Liver (tissue), 10 donors: ENCODE measurements at places on chromosomes 5 and 9. TPM values are rescaled to one million over a fixed set of nuclear protein-coding genes. Genes with fewer than 3 reads are reported as not detected.

The STING1 gene
- 10.1 TPM for total RNA-seq

The CTSV gene
- total RNA-seq, result 0.17 TPM

DNA sequence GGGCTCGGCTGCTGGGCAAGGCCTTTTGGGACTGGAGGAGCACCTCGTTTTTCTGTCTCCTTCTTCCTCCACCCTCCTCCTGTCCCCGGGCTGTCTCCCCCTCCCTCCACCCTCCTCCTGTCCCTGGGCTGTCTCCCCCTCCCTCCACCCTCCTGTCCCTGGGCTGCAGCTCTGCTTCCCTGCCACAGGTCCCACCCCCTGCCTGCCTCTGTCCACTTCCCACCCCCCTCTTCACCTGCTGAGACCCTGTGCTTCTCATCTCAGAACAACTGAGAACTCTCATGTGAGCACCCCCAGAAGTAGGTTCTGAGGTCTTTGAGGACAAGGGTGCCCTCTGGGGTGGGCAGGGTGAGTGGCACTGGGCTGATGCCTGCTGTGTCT, 5.8 kb upstream of the TOR4A start:
- DNase-seq, result no peak

- no peak for DNase-seq
Measured at GRCh38 chr9:82949203-82949602, 113.7 kb downstream of the RASEF start.

DNA sequence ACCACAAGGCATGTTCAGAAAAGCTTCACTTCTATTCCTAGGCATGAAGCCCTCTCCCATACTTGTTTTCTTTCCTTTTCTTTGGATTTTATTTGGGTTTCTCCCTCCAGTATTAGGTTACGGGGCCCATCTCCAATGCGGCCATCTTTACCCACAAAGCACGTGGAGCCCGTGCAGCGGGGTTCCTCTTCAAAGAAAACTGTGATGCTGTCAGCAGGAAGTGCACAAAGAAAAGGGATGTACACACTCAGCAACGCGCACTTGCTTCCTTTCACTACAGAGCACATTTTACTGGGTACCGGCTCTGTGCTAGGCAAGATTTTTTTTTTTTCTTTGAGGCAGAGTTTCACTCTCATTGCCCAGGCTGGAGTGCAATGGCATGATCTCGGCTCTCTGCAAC, 106.6 kb downstream of the COL23A1 start:
- no peak for DNase-seq

GRCh38 chr9:28014212-28014611, 440.9 kb upstream of the C9orf72 start:
- DNase-seq, result no peak

DNA sequence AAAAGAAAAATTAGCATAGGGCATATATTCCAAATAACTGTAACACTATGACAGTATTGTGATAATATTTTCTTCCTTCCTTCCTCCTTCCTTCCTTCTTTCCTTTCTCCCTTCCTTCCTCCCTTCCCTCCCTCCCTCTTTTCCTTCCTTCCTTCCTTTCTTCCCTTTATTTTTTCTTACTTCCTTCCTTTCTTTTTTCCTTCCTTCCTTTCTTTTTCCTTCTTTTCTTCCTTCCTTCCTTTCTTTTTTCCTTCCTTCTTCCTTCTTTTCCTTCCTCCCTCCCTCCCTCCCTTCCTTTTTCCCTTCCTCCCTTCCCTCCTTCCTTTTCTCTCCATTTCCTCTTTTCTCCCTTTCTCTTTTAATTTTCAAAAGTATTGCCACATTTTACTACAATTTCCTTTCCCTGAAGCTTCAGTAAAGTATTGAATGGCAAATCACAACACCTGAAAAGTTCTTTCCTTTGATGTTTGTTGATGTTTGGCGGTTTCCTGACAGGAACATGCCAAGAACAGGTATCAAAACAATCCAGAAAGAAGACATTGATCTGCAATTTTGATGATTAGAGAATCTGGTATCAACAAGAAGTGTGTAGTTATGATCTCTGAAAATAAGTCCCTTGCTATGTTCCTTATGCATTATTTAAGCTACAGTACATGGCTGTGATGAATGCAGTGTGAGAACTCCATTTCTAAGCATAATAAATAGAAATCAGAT, 253.1 kb upstream of the EDIL3 start:
- no peak for DNase-seq

The PCDHGB1 gene
- 0.75 TPM for total RNA-seq

The TAF11L5 gene
- total RNA-seq, result not detected

GRCh38 chr5:108727236-108727650, 20.5 kb upstream of the FER start:
- peak; percentile 36 for DNase-seq

- no peak for DNase-seq
Measured at GRCh38 chr9:18743971-18744370, 270.0 kb downstream of the ADAMTSL1 start.

The KIF20A gene
- total RNA-seq, result 32.3 TPM

DNA sequence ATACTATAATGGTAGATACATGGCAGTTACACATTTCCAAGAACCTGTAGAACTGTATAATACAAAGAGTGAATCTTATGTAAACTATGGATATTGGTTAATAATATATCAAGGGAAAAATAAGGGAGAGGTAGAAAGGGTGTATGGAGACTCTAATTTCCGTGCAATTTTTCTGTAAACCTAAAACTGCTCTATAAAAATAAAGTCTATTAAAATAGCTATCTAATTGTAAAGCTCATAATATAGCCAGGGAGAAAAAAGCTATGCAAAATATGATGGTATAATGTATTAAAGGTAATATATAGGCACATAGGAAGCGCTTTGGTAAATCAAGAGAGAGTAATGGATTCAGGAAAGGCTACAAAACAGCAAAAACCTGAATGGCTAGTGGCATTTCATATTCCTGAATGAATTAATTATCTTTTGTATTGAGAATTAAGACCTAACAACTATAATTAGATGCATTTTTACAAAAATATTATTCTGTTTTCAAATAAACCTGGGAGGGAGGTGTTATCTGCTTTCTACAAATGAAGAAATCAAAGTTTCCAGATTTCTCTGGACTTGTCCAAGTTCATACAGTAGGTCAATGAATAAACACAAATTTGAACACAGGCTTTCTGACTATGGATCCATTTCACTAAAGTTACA, 22.8 kb downstream of the ANXA1 start:
- DNase-seq, result no peak
